ENCODE measurements at places on chromosomes 16 and 17.

- no peak for DNase-seq
These were observed 130.5 kb downstream of the NPIPB5 start for GRCh38 chr16:22641131-22641628.

- DNase-seq, result no peak
These were observed 390.1 kb downstream of the ZFHX3 start for GRCh38 chr16:72657791-72658190.

DNA sequence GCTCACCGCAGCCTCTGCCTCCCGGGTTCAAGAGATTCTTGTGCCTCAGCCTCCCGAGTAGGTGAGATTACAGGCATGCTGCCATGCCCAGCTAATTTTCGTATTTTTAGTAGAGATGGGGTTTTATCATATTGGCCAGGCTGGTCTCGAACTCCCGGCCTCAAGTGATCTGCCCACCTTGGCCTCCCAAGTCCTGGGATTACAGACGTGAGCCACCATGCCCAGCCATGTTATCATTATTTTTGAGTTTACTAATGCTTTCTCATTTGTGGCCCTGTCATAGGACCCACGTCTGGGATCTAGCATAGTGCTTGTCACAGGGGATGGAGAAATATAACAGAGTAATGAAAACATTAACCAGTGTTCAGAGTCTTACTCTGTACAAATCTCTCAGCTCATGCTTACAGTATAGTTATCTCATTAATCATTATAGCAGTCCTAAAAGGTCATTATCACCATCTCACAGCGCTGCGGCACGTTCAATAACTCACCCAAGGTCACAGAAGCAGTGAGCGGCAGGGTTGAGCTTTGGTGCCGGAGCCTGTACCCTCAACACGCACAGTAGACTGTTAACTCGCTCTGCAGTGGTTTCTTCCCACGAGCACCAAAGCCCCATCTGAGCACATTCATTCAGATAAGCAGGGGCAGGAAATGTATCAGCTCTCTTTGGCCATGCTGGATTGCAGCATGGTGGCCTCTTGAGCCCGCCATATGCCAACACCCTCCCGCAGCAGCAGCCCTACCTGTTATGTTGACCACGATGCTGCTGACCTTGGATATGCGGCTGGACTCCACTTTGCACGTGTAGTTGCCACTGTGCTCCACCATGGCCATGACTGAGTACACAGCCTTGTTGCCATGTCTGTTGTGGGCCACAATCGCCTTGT, 21.4 kb downstream of the PECAM1 start:
- no peak for DNase-seq

DNA sequence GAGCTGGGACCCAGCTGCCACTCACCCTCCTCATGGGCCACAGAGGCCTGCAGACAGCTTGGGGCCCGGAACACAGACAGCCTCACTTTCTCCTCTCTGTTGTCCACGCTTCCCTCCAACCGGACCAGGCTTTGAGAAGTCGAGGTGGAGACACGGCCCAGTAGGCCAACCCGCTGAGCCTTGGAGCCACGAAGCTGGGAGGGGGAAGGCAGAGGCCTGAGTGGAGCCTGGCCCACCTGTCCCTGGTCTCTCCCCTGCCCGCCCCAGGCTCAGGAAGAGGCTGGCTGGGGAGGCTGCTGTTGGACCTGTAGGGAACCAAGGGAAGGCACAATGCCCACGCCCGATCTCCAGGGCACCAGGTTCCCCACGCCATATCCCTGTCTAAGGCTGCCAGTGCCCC, 48.1 kb downstream of the RMI2 start:
- no peak for DNase-seq

DNA sequence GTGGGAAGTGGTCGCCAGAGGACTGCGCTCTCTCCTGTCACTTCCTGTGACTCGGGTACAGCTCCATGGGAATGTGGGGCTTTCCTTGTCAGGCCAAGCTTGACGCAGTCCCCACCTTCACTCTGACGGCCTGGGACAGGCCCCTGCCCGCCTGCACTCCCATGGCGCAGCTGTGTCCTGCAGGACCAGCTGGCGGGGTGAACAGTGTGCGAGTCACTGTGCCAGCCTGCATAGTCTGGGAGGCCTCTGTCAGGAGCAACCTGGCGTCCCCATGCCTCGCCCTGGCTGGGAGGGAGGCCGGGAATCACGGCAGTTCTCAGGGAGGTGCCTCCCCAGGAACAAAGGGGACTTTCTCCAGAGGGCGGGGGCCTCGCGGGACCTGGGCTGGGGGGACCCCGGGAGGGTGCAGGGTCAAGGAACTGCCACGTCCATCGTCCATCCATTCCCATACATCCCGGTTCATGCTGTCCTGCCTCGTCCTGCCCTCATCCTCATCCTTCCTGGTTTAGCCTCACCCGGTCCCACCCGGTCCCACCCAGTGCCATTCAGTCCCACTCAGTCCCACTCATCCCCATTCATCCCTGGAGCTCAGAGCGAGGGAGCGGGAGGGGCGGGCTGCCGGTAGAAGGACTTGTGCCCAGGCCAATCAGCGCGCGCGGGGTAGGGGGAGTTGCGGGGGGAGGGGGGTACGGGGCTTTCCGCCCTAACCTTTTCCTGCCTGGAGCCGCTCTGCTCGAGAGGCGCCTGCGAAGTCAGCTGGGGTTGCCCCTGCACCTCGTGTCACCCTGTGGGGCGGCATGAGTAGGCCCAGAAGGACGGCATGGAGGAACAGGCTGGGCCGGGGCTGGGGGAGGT, 13.4 kb downstream of the FLYWCH1 start:
- no peak for DNase-seq

- no peak for DNase-seq
These were observed 251.2 kb upstream of the ELAC2 start for GRCh38 chr17:13268791-13269595.

GRCh38 chr17:41666708-41667279, 21.9 kb upstream of the EIF1 start:
- peak; percentile 89 for DNase-seq

GRCh38 chr17:79946352-79947231, 89.1 kb downstream of the TBC1D16 start:
- DNase-seq, result no peak

DNA sequence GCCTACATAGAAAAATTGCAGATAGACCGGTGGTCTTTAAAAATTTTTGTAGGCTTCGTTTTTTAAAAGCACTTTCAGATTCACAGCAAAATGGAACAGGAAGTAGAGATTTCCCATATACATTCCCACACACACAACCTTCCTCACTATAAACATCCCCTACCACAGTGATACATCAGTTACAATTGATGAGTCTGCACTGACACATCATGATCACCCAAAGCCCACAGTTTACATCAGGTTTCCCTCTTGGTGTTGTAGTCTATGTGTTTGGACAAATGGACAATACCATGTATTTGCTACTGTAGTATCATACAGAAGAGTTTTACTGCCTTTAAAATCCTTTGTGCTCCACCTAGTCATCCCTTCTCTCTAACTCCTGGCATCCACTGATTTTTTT, 113.9 kb upstream of the ADAMTS18 start:
- no peak for DNase-seq

- peak; percentile 37 for DNase-seq
These were observed 338.0 kb downstream of the WWOX start for GRCh38 chr16:78437352-78437968.

- no peak for DNase-seq
These were observed 275.4 kb downstream of the SEC14L1 start for GRCh38 chr17:77416105-77416713.

GRCh38 chr17:16491703-16492612, at the start of gene LRRC75A:
Gene LRRC75A (minus strand): TSS chr17:16492193. CDS start chr17:16491990, 203 bp downstream.
- peak; percentile 62 for DNase-seq

- DNase-seq, result no peak
These were observed 76.0 kb downstream of the N4BP1 start for GRCh38 chr16:48533931-48534330.

GRCh38 chr16:20064520-20064919, 9.2 kb downstream of the GPR139 start:
- DNase-seq, result no peak

DNA sequence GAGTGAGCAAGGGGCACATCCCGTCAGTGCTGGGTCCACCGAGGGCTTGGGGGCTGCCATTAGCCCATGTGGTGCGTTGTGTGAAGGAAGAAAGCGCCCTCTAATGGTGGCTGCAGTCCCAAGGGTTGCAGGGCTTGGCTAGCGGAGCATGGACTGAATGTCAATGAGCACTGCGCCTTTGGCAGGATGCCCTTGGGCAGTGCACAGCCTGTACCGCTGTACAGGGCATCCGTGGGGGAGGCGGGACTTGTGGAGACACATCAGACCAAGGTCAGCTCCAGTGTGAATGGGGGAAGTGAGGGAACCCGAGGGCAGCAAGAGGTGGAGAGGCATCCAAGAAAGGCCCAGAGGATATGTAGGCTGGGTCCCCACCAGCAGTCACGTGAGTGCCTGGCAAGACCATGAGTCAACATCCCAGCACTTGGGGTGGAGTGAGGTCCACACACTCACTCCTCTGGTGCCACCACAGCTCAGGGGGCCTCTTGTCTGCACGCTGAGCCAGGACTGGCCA, 75.5 kb upstream of the MED9 start:
- no peak for DNase-seq

- no peak for DNase-seq
These were observed 1.2 kb upstream of the UBB start for GRCh38 chr17:16379654-16380053.

GRCh38 chr17:55437159-55437605, 15.5 kb upstream of the MMD start:
- no peak for DNase-seq

DNA sequence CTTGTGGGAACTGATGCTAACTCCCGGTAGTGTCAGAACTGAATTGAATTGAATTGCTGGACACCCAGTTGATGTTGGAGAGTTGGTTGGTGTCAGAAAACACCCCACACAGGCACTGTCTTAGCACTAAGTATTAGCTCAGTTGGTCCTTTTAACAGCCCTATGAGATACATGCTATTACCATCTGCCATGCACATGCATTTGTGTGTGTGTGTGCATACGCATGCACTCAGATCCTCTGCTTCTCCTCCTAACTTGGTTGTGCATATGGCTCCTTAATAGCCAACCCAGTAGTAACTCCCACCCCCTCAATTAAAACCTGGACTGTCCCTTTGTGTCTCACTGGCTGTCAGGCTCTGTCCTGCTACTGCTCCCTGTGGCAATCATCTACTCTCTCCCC, 32.3 kb upstream of the DYNLL2 start:
- DNase-seq, result no peak

DNA sequence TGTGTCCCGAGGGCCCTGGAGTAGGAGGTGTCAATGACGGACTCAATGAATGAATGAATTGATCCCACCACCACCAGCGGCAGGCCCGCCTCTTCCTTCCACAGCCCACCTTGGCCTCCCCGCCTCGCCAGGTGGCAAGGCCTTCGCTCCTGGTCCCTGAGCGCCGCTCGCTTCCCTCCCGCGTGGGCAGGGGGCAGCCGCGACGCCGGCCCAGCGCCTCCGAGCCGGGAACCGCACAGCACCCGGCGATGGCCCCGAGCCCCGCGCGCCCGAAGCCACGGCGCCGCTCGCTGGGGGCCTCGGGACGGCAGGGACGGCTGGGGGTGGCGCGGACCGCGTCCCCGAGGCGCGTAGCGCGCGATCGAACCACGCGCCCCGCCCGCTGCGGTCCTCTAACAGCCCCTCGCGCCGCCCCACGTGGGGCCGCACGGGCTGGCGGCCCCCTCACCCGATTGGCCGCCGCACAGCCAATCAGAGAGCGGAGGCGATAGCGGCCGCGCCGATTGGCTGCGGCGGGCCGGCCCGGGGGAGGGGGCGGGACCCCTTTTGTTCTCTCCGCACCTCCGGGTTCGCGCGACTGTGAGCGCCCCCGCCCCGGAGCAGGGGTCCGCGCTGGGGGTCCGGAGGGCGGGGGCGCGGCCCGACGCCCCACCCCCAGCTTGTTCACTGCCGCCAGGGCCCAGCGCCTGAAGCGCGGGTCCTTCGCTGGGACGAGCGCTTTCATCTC, 31.4 kb downstream of the ACTG1 start:
- peak; percentile 52 for DNase-seq

DNA sequence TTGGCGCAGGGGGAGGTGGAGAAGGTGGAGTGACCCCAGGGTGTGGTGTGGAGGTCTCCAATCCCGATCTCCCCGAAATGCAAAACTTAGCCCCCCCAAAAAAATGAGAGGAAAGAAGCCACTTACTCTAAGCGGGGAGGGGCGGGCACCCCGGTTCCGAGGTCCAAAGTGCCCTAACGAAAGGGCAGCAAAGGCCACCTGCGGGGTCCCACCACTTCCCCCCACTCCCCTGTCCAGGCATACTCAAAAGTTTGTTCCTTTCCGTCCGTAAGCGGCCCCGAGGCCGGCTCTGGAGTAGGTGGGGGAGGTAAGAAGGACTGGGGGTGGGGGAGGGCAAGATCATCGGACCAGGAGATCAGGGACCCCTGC, 1.1 kb downstream of the TOX3 start:
- DNase-seq, result no peak

GRCh38 chr17:70642059-70642458, 472.7 kb downstream of the KCNJ2 start:
- DNase-seq, result no peak

GRCh38 chr16:56382459-56382858, 42.9 kb downstream of the AMFR start:
- DNase-seq, result no peak

DNA sequence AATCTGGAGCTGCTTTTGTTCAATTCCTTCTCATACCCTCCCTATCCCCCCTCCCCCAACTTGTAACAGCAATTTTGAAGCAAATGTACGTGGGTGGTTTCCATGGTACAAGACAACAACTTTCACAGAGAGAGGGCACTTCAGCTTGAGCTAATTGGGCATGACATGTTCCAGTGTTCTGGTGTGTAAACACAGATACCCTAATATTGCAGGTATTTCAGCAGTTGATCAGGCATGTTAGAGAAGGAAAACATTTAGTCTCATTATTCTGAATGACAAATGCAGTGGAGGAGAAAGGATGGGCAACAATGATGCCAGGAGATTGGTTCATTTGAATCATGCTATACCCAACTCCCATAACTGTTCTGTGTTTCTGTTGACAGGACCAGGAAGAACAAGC, 137.5 kb downstream of the TRIM37 start:
- no peak for DNase-seq

- DNase-seq, result peak; percentile 58
These were observed 25.7 kb downstream of the IRF8 start for GRCh38 chr16:85924675-85925074.

DNA sequence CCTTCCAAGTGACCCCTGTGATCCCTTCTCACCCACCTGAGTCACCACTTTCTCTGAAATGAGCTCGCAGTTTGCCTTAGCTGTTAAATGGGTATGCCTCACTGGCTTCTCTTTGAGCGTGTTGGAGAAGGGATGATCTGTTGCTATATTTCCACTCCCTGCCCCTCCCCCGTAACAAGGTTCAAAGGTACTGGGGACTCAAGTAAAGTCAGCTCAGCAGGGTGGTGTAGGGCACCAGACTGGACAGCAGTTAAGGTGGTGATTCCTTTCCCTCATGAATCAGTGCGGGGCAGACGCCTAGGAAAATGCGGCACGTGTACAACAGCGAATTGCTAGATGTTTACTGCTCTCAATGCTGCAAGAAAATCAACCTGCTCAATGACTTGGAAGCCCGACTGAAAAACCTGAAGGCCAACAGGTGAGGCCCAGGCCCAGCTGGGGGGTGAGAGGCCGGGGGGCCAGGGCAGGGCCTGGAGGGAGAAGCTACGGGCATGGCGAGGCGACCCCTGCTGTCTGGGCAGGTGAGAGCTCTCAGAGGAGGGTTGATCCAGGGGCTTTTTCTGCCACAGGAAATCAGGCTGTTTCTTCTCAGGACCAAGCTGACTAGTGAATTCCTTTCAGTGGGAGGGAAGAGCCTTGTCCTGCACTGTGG, 130.3 kb downstream of the RAB11FIP4 start:
- DNase-seq, result no peak
